ENCODE measurements at places on chromosomes 2 and 18. TPM values are rescaled to one million over a fixed set of nuclear protein-coding genes. Genes with fewer than 3 reads are reported as not detected.

DNA sequence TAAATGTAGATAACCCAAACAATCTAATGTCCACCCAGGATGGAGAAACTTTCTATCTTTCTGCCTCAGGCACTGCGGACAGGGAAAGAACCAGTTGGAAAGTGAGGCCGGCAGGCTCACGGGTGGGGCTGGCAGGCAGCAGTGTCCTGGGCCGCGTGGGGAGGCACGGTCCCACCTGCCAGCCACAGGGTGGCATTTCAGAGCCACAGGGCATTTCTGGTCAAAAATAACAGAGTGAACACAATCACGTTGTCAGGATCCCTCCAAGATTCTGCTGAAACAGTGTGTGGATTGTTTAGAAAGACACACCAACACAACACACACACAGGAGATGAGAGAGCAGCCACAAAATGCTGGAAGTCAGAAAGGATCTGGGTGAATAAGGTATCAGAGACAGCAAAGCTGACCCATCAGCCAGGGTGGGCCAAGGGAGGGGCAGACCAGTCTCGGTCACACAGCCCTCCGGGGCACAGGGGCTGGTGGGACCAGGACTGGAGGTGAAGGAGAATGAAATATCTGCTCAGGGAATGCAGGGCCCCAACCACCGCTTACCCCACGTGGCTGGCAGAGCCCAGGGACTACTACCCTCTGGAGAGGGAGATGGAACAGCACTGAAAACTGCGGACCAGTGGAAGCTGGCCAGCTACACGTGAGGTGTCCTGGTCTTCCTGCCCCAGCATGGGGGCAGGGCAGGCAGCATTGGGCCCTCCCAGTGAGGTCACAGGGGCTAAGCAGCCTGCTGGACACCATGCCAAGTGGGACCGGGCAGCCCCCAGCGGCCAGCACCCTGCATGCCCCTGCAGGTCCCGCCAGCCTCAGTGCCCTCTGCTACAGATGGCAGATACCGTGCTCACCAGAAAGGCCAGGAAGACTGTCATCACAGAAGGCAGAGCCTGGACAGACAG is 173.9 kb downstream of the HDAC4 start:
- no peak overlapping the region for H3K4me3 ChIP-seq
- no peak overlapping the region for H3K27ac ChIP-seq
- DNase-seq = peak; percentile 61
- peaks cover 13% of the 10 kb centered on the region for H3K4me1 ChIP-seq
- no peaks in the 10 kb centered on the region for H3K27me3 ChIP-seq

GRCh38 chr2:29314816-29315571 is 199.8 kb downstream of the CLIP4 start:
- DNase-seq = no peak
- H3K4me3 ChIP-seq = no peak overlapping the region
- peaks cover 9% of the 10 kb centered on the region for H3K4me1 ChIP-seq
- no peak overlapping the region for H3K27ac ChIP-seq

- H3K27me3 ChIP-seq = no peaks in the 10 kb centered on the region
- no peaks in the 10 kb centered on the region for H3K36me3 ChIP-seq
- DNase-seq = peak; percentile 28
- H3K27ac ChIP-seq = no peak overlapping the region
- H3K4me3 ChIP-seq = no peak overlapping the region
- no peaks in the 10 kb centered on the region for H3K4me1 ChIP-seq
These were observed 59.6 kb downstream of the SP110 start for GRCh38 chr2:230160112-230160660.

GRCh38 chr2:176790468-176790867 is 422.1 kb upstream of the HNRNPA3 start:
- no peak for DNase-seq
- H3K4me3 ChIP-seq = no peak overlapping the region
- H3K27me3 ChIP-seq = no peaks in the 10 kb centered on the region
- no peak overlapping the region for H3K27ac ChIP-seq

DNA sequence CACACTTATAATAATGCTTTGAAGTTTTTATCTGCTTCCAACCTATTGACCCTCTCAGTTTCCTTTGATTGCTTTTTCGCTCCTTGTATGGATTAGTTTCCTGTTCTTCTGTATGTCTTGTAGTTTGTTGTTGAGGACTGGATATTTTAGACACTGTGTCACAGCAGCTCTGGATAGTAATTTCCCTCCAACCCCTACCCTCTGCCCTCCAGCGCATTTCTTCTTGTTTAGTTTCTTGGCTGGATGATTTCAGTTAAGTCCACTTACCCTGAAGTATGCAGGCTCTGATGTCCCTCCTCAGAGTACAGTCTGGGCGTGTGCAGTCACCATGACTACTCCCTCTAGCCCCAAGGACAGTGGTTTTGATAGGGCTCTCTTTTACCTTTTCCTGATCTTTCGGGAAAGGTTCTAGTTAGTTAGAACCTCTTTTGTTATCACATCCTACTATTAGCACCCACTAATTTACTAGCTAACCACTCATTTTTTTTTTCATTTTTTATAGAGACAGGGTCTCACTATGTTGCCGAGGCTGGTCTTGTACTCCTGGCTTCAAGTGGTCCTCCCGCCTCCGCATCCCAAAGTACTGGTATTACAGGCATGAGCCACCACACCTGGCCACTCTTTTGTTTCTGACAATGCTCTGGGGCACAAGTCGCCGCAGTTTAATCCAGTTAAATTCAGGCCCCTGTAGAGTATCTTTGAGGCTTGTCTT is 16.3 kb upstream of the LYG1 start:
- H3K27me3 ChIP-seq = no peaks in the 10 kb centered on the region
- H3K27ac ChIP-seq = no peak overlapping the region
- H3K4me1 ChIP-seq = no peaks in the 10 kb centered on the region
- peaks cover 31% of the 10 kb centered on the region for H3K36me3 ChIP-seq

DNA sequence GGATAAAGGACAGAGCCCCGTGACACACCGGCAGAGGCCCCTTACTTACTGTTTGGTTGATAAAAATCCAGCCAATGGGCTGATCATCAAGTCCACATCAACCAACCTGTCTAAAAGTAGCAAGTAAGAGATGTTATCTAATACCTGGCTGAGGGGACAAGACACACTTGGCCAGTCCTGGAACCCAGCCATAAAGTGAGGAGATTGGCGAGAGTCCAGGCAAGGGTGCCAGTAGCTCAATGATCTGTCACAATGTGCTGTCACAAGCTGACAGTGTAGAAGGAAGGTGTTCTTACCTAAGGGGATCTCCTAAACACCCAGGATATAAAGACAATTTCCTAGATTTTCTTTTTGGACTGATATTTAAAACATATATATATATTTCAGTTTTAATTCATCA is 61.7 kb upstream of the IL1R2 start:
- no peaks in the 10 kb centered on the region for H3K27me3 ChIP-seq
- no peak overlapping the region for H3K4me3 ChIP-seq
- no peaks in the 10 kb centered on the region for H3K36me3 ChIP-seq
- DNase-seq = no peak
- no peaks in the 10 kb centered on the region for H3K4me1 ChIP-seq

GRCh38 chr2:143473216-143473615 is 344.0 kb downstream of the ARHGAP15 start:
- H3K4me3 ChIP-seq = no peak overlapping the region
- H3K4me1 ChIP-seq = no peaks in the 10 kb centered on the region
- no peak for DNase-seq
- no peaks in the 10 kb centered on the region for H3K36me3 ChIP-seq
- H3K27me3 ChIP-seq = no peaks in the 10 kb centered on the region
- no peak overlapping the region for H3K27ac ChIP-seq

GRCh38 chr2:88690591-88691338 is 708 bp upstream of the RPIA start:
- H3K27ac ChIP-seq = peak overlapping the region; percentile 75
- peak; percentile 56 for DNase-seq
- no peaks in the 10 kb centered on the region for H3K27me3 ChIP-seq
- H3K4me3 ChIP-seq = peak overlapping the region; percentile 59
- H3K4me1 ChIP-seq = peaks cover 34% of the 10 kb centered on the region

The KCNE4 gene
- total RNA-seq = 1.7 TPM

The TNFRSF11A gene
- total RNA-seq = 1.8 TPM
